Stimulated activated CD8-positive, alpha-beta memory T cell treated with anti-CD3 and anti-CD28 coated beads, Interleukin-4, amount 100 ng/mL, for 1 hour (primary cell): ENCODE measurements at places on chromosomes 5 and 9.

- no peak for DNase-seq
These were observed 9.2 kb upstream of the TAF1L start for GRCh38 chr9:32644698-32645097.

GRCh38 chr9:100322954-100323536 is 29.7 kb downstream of the TEX10 start:
- no peak for DNase-seq

GRCh38 chr9:30524311-30524710 is 1860.1 kb upstream of the ACO1 start:
- no peak for DNase-seq

GRCh38 chr5:115657125-115657880 is 31.5 kb upstream of the TMED7 start:
- DNase-seq, result no peak

DNA sequence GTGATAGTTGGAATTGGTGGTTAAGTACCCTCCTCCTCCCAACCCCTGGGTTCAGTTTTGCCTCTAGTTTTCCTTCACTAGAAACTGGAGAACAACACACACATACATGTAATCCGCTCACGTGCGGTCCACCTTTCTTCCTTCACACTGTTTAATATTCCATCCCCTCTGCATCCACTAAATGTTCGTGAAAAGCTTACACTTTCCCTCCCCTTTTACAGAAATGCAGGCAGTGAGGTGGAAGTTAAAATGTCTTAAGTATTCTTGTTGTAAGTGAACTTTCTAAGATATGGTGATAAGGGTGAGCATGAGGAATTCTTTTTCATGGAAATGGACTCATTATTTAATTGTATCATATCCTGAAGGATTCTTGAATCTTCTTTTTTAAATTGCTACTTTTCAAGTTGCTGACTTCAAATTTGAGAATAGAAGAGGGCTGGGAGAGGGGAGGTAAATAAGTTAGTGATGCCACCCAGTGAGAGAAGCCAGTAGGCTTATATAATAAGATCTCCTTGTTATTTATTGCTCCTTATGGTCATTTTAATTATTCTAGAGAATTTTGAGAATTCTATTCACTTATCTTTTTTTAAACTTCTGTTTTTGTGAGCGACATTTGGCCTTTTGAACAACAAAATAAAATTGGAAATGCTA is 90.2 kb downstream of the TLE4 start:
- DNase-seq, result no peak

DNA sequence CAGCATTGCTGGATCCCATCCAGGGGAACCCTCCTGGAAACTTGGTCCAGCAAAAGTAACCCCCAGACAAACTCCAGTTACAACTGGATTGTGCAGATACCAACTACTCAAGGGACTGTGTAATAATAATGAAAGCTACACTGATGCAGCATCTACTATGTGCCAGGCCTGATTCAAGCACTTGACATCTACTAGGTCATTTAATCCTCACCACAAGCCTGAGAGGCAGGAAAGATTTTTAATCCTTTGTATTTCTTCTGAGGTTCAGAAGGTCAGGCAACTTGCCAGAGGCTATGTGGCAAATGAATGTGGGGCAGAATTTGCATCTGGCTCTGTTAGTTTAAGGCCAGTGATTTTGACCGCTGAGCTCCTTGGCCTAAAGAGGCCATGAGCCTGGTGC is 29.5 kb upstream of the FOXI1 start:
- no peak for DNase-seq

DNA sequence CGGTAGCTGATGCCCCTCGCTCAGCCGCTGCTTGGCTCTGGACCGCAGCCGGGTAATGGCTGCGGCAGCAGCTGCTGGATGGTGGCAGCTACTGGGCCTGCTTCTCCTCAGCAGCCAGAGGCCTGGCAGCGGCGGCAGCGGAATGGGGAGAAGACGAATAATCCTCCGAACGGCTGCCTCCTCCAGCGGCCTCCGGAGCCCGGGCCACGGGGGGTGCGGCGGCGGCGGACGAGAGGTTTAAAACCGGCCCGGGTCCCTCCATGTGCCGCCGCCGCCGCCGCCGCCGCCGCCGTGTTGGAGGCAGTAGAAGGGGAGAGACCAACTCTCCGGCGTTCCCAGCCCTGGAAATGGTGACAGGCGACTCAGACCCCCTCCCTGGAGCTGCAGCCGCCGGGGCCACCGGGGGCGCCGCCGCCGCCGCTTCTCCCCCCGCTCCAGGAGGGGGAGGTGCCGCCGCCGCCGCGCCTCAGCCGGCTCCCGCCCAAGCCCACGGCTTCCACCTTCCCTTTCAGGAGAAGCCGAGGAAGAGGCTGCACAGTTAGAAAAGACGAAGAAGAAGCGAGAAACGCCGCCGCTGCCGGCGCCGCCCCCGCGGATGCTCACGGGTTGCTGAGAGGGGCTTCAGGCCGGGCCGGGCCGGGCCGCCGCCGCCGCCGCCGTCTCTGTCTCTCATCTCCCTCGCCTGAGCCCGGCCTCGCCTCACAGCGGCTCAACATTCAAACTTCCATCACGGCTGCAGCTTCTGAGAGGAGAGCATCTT is 118.4 kb upstream of the PRSS3 start:
- no peak for DNase-seq

DNA sequence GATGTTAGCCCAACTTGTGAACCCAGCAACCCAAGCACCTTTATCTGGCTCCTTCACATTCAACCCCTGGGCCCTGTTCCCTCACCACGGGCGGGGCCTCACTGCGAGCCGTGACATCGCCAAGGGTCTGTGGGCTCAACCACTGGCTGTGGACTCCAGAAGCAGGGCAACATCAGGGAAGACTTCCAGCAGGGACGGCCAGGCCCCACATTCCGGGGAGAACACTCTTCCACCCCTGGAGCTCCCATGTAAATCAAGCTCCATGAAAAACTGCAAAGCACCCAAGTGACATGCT is 175.3 kb downstream of the ERCC6L2 start:
- DNase-seq, result no peak

DNA sequence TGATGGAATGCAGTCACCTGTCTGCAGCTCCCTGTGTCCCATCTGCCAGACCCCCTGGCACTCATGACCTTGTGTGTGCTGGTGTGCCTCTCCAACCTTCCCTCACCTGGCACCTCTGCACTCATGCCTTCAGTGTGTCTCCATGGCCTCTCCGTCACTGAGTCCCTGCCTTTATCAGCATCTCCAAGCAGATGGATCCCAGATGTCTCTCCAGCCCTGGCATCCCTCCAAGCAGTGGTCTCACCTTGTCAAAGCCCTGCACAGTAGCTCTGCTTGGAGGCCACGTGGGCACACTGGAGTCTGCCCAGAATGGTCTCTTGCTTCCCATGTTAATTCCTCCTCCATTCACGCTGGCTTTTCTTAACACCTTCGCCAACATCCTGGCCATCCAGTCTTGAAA is 84.8 kb downstream of the DAP start:
- no peak for DNase-seq

GRCh38 chr9:75975071-75975470 is 84.6 kb downstream of the PCSK5 start:
- DNase-seq, result no peak

- DNase-seq, result no peak
These were observed 68.1 kb downstream of the GALNT12 start for GRCh38 chr9:98875536-98875935.

DNA sequence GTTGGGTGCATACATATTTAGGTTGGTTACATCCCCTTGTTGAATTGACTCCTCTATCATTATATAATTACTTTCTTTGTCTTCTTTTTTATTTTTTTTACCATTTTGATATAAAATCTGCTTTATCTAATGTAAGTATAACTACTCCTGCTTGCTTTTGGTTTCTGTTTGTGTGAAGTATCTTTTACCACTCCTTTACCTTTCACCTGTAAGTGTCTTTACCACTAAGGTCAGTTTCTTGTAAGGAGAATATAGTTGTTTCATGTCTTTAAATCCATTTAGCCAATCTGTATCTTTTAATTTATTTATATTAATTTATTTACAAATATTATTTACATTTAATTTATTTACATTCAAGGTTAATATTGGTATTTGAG is 33.0 kb downstream of the INSL4 start:
- no peak for DNase-seq

DNA sequence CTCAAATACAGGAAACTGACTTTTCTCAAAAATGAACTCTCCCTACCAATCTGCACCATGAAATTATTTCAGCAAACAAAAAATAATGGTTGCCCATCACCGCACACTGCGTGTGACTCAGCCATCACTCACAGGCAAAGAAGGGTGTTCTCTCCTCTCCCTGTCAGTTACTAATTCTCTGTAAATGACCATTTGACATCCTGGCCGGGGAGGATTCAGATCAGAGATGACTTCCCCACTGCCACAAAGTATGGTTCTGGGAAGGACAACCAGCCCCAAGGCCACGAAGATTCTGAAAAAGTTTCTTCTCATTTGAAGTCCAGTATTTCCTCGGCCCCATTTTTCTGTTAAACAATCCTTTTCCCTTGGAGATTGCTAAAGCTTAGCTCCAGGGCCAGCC is 199.4 kb downstream of the AUH start:
- no peak for DNase-seq

DNA sequence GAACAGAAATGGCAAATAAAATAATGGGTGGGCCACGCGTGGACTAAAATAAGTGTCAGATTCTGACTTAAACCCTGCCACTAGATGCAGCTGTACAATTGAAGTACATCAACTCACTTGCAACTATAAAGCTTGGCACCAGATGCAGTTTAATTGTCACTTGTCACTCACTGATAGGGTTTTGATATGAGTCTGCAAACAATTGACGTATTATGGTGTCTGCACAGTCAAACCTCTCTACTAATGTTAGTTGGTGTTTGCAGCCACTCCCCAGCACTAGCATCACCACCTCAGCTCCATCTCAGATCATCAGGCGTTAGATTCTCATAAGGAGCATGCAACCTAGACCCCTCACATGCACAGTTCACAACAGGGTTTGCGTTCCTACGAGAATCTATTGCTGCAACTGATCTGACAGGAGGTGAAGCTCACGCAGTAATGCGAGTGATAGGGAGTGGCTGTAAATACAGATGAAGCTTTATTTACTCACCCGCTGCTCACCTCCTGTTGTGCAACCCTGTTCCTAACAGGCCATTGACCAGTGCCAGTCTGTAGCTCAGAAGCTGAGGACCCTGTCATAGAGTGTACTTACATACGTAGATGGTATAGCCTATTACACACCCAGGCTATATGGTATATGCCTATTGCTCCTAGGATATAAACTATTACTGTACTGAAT is 72.1 kb upstream of the SEMA6A start:
- no peak for DNase-seq

DNA sequence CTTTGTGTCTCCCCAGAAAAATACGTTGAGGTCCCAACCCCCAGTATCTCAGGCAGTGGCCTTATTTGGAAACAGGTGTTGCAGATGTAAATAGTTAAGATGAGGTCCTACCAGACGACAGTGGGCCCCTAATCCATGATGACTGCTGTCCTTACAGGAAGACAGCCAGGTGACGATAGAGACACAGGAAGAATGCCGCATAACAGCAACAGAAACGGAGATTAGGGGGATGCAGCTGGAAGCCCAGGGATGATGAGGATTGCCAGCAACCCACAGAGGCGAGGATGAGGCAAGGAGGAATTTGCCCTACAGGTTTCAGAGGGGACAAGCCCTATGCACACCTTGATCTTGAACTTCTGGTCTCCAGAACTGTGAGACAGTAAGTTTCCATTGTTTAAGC is 46.5 kb downstream of the ROPN1L start:
- DNase-seq, result no peak

GRCh38 chr9:122387536-122387935 is 16.7 kb downstream of the PTGS1 start:
- no peak for DNase-seq

GRCh38 chr9:20732118-20732517 is 48.1 kb downstream of the FOCAD start:
- DNase-seq, result no peak

DNA sequence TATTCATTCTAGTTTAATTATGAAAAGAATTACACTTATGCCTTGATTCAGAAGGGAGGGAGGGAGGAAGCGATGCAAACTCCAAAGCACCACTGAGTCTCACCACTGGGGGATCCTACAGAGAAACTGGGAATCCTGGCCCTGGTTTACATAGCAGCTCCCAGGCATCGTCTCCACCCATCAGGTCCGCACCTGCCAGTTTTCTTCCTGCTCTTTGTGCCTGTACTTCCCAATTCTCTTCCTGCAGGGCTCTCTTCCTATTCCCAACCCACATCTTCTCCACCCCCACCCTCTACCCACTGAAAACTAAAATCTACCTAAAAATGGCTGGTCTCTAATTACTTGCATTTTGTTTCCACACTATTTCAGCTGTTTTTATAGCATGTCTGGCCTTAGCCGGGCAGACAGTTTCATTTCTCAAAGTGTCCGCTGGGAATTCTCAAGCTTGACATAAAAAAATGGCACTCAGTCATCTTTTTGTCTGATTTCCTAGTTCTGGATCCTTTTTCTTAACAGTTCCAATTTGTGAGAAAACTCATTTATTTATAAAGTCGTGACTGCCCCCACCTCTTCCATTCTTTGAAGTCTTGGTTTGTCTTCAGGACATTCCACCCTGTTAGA is 1.6 kb upstream of the TNIP1 start:
- no peak for DNase-seq

DNA sequence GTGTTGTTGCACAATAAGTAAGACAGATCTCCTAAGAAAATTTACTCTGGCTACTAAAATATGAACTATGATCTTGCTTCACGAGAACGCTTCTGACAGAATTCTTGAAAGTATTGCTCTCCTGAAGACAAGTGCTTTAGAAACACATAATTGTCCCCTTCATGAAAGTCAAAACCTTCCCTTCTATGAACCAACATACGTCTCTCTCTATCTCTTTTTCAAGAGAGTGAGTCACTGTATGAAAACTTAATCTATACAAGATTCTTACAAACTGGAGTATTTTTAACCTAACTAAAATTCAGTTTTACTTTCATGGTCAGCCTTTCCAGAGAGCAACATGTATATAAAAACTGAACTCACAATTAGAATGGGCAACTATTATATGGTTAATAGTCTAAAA is 688.0 kb upstream of the CTNND2 start:
- DNase-seq, result no peak

DNA sequence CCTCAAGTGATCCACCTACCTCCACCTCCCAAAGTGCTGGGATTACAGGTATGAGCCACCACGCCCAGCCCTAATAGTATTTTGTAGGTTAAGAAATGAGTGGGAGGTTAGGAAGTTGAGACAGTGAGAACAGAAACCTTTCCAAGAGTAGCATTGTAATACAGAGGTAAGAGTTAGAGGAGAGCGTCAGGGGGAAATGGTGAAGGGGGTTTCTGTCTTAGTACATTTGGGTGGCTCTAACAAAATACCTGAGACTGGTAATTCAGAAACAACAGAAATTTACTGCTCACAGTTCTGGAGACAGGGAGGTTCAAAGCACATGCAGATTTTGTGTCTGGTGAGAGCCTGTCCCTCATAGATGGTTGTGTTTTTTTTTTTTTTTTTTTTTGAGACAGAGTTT is 18.8 kb downstream of the SMIM3 start:
- DNase-seq, result no peak

DNA sequence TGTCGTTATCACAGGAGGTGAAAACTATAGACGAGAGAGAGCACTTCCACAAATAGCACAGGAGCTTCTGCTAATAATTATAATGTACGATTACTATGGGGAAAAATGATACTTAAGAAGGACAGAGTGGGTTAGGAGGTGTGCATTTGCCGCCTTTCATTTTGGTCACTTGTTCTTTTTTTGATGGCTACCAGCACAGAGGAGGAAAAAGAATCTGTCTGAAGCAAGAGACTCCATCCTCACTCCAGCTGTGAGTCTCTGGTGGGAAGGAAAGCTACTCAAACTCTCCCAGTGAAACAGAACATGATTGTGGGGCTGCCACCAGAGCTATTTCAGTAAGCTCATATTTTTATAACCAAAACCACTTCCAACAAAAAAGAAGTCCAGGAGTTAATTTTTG is 270.4 kb upstream of the TMEM161B start:
- no peak for DNase-seq
